ENCODE measurements at places on chromosomes 12 and 14.

DNA sequence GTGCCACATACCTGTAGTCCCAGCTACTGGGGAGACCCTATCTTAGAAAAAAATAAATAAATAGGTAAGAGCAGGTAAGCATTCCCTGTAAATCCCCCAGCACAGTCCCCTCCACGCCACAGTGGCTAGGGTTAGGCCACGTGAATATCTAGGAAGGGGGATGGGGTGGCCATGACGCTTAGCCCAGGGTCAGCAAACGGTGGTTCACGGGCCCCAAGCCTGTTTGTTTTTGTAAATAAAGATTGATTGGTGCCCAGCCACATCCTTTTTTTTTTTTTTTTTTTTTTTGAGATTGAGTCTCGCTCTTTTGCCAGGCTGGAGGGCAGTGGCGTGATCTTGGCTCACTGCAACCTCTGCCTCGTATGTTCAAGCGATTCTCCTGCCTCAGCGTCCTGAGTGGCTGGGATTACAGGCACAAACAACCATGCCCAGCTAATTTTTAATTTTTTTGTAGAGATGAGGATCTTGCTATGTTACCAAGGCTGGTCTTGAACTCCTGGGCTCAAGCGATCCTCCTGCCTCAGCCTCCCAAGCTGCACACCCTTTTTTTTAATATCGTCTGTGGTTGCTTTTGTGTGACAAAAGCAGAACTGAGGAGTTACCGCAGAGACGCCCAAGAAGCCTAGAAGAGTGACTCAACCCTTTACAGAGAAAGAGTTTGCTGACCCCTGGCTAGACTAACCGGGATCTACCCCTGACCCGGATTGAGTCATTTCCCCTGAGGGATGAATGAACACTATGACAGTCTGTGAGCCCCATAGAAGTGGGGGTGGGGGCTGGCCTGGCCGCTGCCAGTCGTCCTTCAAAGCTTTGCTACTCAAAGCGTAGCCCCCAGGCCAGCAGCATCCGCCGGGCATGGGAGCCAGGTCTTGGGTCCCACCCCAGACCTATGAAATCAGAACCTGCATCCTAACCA is 113.7 kb upstream of the NCOR2 start:
- peak; percentile 83 for DNase-seq

DNA sequence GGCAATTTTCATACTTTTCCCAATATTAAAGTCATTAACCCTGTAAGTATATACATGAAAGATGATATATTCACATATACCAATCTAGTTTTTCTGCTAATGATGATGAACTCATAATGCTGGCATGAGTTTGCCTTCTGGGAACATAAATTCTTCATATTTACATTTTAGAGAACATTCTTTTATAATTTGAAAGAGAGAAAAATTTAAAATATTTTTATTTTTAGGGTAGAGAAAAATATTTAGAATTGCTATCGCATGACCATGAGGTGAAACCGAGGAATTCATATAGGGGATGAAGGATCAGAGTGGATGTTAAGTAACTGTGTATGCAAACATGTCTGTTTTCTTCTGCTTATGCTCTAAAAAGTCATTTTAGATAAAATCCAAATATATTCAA is 825.3 kb upstream of the FLRT2 start:
- no peak for DNase-seq

- peak; percentile 69 for DNase-seq
Measured at GRCh38 chr12:51751661-51752060, 96.9 kb downstream of the FIGNL2 start.

GRCh38 chr14:104267895-104268294 is 129.5 kb downstream of the KIF26A start:
- no peak for DNase-seq

DNA sequence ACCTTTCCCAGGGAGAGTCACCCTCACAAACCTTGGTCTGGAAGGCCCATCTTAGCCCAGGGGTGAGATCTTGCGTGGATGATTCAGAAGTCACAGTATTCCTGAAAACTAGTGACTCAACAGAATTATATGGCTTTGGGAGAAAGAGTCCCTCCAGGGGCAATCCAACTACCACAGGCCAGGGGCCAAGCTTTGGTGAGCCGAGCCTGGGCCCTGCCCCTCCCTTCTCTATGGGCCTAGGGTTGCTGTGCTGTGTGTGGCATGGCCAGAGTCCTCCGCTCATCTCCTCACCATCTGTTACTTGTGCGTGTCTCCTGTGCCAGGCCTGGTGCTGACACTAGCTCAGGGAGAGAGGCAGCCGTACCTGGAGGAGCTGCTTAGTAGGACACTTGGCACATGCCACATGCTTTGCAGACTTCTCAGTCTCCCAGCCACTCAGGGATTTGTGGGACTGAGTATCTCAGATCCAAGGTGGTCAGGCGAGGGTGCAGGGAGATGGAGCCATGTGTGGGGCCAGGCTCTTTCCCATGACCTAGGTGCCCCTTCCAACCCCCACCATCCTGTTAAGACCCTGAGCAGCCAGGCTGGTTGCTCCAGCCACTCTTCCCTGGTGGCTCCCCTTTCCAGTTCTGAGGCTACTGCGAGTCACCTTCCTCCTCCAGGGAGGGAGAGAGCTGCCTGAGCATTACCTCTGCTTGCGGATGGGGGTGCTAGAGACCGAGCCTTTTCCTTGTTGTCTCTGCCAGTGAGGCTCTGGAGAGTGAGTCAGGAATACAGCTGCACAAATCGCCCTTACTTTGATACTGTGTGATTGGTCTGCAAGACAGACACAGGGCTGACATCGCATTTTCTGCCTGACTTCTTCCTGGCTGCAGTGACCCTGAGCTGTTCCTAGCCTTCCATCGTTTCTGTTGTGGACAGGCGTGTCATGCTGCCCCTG is 94.1 kb downstream of the SLC25A47 start:
- no peak for DNase-seq

- no peak for DNase-seq
Measured at GRCh38 chr12:55818886-55819285, 1.0 kb downstream of the ORMDL2 start.

DNA sequence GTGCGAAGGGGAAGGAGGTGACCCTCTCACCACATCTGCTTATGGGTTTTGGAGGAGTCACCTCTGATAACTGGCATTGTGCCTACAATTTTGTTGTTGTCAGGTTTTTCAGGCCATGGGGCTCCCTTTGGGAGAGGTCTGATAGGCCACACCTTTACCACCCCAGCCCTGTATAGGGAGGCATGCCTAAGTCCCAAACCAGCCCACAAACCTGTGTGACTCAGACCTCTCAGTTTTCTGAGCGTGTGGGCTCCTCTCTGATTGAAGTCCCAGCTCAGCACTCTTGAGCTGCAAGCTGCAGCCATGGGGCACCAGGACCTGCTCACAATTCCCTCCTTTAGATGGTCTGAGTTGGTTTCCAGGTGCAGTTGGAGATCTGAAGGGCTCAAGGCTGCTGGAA is 1429.3 kb upstream of the TMEM132C start:
- no peak for DNase-seq

- no peak for DNase-seq
Measured at GRCh38 chr14:101915871-101916815, 48.2 kb upstream of the DYNC1H1 start.

DNA sequence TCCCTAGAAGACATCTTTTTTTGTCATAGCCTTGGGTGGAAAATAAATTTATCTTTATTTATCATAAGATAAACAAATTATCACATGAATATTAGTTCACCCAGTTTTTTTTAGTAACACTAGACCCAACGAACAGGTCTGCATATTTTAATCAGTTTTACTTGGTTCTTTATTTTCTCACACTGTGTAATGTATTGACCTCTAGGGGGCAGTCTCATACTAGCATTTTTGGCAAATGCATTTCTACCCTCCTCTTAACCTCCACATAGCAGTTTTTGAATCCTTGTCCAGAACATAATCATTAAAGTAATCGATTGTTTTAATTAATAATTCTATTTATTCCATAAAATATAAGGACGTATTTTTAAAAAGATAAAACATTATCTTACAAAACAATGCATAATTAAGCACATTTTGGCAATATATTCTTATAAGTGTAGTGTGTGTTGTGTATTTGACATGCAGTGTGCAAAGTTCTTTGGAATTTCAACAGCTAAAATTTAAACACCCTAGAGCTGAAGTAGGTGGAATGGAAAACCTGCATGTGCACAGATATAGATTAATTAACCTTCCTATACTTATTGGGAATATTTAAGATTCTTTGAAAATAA is 31.6 kb upstream of the PTPRQ start:
- no peak for DNase-seq

- DNase-seq: peak; percentile 44
Measured at GRCh38 chr12:7096006-7096932, 4.0 kb upstream of the C1R start.

DNA sequence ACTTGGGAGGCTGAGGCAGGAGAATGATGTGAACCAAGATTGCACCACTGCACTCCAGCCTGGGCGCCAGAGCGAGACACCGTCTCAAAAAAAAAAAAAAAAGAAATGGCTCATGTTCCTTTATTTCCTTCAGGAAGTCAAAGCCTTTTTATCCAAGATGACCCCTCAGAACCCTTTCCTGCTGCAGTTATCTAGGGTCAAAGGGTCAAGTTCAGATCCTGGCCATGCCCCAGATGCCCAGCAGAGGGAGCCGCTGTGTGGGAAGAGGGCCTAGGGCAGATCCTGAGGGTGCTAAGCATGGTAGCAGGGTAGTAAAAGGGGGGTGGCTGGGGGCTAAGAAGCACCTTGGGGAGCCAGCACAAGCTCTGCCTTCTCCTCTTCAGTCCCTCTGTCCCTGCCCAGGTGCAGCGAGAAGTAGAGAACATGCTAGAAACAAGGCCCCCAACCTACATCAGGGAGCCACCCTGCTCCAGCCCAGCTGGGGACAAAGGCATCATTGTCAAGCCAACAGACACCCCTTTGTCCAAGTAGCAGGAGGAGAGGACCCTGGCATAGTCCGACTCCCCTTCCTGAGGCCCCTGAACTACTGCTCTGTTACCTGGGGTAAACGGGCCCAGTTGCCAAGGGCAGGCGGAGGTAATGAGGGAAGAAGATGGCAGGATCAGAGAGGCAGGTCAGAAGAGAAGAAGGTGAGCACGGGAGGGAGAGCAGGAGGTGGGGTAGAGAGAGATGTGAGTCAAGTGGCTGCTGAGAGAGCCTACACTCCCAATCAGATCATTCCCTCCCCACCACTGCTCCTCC is 6.5 kb downstream of the NFE2 start:
- peak; percentile 74 for DNase-seq

- DNase-seq: no peak
Measured at GRCh38 chr12:30533558-30534265, 162.0 kb downstream of the IPO8 start.

DNA sequence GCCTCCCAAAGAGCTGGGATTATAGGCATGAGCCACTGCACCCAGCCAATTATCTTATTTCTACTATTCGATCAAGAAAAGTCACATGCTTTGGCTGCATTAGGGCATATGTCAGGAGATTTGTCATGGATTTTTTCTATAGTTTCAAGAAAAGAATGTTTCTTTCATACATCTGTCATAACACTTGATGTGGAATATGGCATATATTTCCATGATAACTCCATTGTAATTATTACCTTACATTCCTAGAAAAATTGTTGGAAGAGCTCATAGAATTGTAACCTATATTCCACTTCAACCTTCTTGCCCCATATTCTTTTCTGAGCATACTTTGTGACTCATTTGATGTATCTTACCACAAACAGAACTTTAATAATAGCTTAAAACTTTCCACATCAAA is 740.9 kb upstream of the FLRT2 start:
- DNase-seq: no peak

GRCh38 chr12:89947437-89948270 is 239.0 kb upstream of the ATP2B1 start:
- no peak for DNase-seq

DNA sequence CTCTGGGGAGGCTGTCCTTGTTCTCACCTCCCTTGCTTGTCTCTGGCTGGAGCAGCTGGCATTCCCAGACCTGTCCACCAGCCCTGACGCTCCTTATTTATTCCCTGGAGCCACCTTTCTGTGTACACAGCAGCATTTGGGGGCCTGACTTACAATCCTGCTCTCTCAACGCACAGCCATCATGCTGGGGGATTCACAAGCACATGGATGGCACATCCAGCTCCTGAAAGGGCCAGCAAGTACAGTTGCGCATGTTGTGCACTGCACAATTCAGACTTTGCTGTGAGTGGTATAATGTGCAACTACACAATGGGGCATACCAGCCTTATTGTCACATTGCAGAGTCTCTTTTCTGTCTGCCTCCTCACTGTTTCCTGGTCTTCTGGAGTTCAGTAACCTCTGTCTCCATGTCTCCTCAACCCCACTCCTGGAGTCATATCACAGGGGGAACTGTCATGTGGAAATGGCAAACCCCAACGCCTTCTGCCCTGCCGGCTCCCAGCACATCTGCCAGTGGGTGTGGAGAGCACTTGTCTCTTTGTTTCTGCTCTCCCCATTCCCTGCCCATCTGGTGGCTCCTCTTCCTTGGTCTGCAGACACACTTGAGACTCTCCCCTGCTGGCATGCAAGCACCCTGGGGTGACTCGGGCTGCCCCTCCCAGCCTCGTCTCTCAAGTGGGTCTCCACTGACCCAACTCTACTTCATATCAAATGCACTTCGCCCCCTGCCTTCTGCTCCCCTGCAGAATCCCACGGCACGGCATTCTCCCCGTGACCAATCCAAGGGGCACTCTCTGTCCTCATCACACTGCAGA is 41.2 kb upstream of the MEG3 start:
- no peak for DNase-seq

DNA sequence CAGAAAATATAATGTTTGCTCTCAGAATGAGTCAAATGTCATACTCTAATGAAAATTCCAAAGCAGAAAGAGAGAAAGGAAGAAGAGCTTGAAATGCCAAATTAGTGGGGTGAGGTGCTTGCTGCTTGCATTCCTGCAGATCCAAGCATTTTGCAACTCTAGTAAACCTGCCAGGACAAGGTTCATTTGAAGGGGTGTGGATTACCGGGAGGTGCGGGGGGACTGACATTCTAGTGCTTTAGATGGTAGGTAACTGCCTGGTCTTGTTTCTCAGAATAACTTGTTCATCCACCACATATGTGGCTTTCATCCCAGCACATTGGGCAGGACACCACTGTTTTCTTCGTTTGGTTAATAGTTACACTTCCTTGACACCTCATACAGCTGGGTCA is 144.4 kb downstream of the AKAP6 start:
- peak; percentile 76 for DNase-seq

DNA sequence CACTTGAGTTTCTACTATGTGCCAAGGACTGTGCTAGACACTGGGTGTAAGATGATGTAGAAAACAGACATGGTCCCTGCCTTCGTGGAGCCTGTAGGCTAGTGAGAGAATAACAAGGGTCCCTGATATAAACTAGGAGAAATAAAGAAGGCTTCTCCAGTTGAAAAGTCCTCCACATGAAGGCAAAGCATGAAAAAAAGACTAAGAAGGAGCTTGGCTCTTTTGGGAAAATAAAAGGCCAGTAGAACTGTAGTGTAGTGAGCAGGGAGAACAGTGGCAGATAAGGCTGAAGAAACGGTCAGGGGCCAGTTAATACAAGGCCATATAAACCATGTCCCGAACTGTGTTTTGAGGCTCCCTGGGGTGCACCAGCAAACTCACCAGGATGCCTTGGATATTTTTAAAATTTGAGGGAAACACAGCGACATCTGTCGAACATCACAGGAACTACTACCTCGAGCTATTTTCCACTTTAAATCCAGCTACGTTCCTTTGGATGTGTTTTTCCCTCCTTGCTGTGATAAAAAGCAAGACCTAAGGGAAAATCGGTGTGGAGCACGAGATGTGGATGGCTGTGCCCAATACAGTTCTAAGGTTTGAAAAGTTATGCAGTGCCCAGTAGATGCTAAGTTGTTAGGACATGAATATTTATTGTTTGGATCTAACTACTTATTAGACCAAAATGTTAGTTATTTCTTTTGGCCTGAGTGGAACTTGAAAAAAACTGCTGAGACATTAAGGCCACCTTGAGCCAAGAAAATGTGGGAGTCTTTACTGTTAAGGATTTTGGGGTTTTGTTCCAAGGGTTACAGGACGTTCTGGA is 8.5 kb upstream of the CFL2 start:
- DNase-seq: peak; percentile 51

GRCh38 chr12:15535352-15535781 is 213.1 kb downstream of the PTPRO start:
- no peak for DNase-seq

All from left lobe of liver (tissue), 2 donors.